ENCODE measurements at places on chromosomes 1 and 21.

GRCh38 chr21:35649186-35649585 is 411.1 kb downstream of the SETD4 start:
- peak; percentile 13 for DNase-seq

DNA sequence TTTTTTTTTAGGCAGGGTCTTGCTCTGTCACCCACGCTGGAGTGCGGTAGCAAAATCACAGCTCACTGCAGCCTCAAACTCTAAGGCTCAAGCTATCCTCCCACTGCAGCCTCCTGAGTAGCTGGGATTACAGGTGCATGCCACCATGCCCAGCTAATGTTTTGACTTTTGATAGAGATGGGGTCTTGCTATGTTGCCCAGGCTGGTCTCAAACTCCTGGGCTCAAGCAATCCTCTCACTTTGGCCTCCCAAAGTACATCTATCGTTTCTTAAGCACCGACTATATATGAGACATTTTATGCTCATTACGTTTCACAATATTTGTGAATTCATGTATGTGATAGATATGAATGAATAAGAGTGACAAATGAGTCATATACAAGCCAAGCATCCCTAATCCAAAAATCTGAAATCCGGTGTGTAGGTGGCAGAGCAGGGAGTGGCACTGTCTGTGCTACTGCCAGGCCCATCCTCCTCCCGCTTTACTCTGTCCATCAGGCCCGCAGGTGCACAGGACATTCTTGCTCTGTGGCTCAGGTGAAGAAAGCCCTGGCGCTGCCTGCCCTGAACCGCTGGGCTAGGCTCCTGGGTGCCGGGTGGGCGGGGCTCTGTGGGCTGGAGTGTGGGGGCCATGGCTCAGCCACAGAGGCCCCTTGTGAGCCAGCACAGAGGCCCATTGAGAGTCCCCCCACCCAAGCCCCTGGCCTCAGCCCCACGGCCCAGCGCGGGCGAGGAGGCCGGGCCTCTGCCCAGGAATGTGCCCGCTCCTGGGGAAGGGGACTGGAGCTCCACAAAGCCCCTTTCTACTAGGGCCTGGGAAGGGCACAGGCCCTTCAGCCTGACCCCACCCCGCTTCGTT is 45.3 kb downstream of the HSPG2 start:
- DNase-seq, result no peak

GRCh38 chr1:14901371-14901954 is 252.1 kb upstream of the TMEM51 start:
- no peak for DNase-seq

DNA sequence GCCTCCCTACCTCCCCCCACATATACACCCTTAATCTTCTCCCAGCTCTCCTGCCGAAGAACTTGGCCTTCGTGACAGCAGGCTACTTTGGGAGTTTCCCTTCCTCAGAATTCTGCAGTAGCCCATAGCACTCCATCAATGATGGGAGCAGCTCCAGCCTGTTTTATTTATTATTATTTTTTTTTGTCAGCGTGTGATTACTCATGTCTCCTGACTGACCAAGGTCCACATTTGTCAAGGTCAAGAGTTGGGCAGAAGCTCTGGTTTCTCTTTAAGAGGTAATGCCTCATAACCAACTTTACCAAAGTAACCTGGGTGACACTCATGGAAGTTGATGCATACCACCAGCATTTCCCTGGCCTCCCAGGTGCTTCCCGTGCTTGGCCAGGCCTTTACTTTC is 125.4 kb downstream of the ZZZ3 start:
- DNase-seq, result no peak

DNA sequence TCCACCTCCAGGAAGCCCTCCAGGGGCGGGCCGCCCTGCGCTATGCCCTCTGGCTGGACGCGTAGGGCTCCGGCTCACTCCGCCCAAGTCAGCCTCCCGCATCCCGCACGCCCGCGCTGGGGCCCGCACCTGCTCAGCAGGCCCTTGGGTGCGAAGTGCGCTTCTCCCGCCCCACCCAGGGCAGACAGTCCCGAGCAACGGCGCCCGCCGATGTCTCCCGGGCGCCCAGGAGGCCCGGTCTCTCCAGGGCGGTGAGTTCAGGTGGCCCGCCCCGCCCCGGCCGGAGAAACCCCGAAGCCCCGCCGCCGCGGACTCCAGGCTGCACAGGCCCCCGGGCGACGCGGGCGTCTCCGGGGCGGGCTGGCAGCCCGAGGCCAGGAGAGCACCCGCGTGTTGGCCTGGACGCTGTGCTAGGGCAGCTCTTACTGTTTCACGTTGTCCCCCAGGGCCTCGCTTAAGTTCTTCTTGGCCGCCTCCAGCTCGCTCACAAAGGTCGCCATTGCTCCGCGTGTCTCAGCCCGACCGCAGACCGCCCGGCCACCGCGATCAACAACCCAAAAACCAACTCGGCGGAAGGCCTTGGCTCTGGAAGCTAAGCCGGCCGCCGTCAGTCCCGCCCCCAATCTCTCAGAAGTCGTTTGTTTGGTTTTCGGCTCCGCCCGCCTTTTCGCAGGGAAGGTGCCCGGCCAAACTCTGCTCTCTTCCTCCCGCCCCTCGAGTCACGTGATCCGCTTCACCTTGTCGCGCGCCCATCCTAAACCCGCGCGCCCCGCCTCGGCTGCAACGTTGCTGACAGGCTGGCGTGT is at the start of gene TADA1:
Gene TADA1 (minus strand): TSS at position 531 of the 806 bp plus-strand sequence. CDS start 31 bp downstream, at position 500.
- DNase-seq, result peak; percentile 99

- DNase-seq, result no peak
Measured at GRCh38 chr1:12764016-12764415, 9.5 kb upstream of the PRAMEF12 start.

- no peak for DNase-seq
Measured at GRCh38 chr1:67736750-67737149, 51.7 kb downstream of the GADD45A start.

DNA sequence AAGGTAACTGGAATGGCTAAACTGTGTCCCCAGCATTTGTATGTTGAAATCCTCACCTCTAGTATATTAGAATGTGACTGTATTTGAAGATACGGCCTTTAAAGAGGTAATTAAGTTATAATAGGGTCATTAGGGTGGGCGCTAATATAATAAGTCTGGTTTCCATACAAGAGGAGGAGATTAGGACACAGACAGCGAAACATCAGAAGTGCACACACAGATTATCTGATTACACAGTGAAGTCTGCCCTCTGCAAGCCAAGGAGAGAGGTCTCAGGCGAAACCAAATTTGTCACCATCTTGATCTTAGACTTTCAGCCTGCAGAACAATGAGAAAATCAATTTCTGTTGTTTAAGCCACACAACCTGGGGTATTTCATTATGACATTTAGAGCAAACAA is 2233.1 kb downstream of the MRPL39 start:
- no peak for DNase-seq

GRCh38 chr1:31699341-31699891 is 4.4 kb downstream of the COL16A1 start:
- no peak for DNase-seq

DNA sequence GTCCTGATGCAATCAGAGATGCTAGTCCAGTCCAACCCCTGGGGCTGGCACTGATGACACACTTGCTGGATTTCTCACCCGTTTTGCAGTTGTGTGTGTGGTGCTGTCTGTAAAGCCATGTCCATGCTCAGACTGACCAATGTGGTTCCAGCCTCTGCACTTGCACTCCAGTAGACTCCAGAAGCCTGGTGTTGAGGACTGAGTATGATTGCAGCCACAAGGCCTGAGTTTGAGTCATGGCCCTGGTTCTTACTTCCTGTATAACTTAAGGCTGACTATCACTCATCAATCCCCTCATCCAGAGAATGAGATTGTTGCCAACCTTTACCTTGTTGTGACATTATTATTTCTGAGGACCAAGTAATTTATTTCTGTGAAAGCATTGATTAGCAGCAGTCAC is 34.8 kb upstream of the IKBKE start:
- DNase-seq, result no peak

Data from G401 (cell line).